PC-9 (cell line): ENCODE measurements at places on chromosomes 7 and 10. TPM values are rescaled to one million over a fixed set of nuclear protein-coding genes. Genes with fewer than 3 reads are reported as not detected.

The PFKP gene
- 222 and 234 TPM in 2 replicates for total RNA-seq

The MYL7 gene
- not detected in 2 replicates for total RNA-seq

GRCh38 chr10:119480667-119481066 lies 61.9 kb downstream of the RGS10 start:
- no peaks in the 10 kb centered on the region for H3K27me3 ChIP-seq
- peaks cover 17% of the 10 kb centered on the region for H3K4me1 ChIP-seq
- H3K4me3 ChIP-seq, result no peak overlapping the region

GRCh38 chr7:134636008-134636449 lies 10.6 kb upstream of the BPGM start:
- no peak for DNase-seq
- H3K4me3 ChIP-seq, result no peak overlapping the region
- no peaks in the 10 kb centered on the region for H3K36me3 ChIP-seq
- no peak overlapping the region for H3K27ac ChIP-seq
- peaks cover 8% of the 10 kb centered on the region for H3K4me1 ChIP-seq
- H3K27me3 ChIP-seq, result no peaks in the 10 kb centered on the region

DNA sequence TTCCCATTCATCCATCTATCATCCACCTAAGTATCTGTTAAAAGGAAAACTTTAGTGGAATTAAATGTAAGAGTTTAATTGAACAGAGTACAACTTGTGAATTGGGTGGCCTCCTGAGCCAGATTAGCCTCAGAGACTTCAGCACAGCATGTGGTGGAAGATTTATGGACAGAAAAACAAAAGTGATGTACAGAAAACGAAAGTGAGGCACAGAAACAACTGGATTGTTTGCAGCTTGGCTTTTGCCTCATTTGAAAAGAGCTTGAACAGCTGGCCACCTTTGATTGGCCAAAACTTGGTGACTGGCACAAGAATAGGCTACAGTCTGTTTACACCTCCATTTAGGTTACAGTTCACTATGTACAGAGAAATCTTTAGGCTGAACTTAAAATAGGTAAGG lies 1463.4 kb upstream of the CELF2 start:
- no peaks in the 10 kb centered on the region for H3K4me1 ChIP-seq
- H3K36me3 ChIP-seq, result no peaks in the 10 kb centered on the region
- no peak overlapping the region for H3K27ac ChIP-seq
- no peaks in the 10 kb centered on the region for H3K27me3 ChIP-seq
- H3K4me3 ChIP-seq, result no peak overlapping the region
